ENCODE measurements at places on chromosomes 12 and 14. TPM values are rescaled to one million over a fixed set of nuclear protein-coding genes. Genes with fewer than 3 reads are reported as not detected.
A peak's percentile ranks its signal among the peaks of the same experiment; 100 is the strongest.

GRCh38 chr12:7035463-7035862, 17.2 kb upstream of the LPCAT3 start:
- no peak overlapping the region for H3K4me3 ChIP-seq
- DNase-seq = no peak
- no peaks in the 10 kb centered on the region for H3K27me3 ChIP-seq
- H3K4me1 ChIP-seq = no peaks in the 10 kb centered on the region
- no peak overlapping the region for H3K27ac ChIP-seq

DNA sequence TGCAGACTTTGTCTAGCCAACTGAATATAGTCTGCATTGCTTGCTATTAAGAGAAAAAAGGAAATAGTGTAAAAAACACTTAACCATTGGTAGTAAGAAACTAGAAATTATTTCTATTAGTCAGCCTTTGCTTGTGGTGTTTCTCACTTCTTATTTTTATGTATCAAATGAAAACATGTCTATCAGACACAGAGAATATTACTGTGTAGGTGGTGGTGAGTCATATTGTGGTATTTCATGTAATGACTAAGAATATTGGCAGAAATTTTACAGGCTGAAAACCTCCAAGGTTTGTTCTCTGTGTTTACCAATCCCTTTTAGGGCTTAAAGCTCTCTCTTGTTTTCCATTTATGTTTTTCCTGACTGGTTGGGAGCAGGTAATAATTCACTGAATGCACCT, 87.2 kb downstream of the DAAM1 start:
- DNase-seq = no peak
- H3K4me1 ChIP-seq = peaks cover 26% of the 10 kb centered on the region
- H3K27ac ChIP-seq = peak overlapping the region; percentile 69
- H3K27me3 ChIP-seq = no peaks in the 10 kb centered on the region
- no peaks in the 10 kb centered on the region for H3K36me3 ChIP-seq

DNA sequence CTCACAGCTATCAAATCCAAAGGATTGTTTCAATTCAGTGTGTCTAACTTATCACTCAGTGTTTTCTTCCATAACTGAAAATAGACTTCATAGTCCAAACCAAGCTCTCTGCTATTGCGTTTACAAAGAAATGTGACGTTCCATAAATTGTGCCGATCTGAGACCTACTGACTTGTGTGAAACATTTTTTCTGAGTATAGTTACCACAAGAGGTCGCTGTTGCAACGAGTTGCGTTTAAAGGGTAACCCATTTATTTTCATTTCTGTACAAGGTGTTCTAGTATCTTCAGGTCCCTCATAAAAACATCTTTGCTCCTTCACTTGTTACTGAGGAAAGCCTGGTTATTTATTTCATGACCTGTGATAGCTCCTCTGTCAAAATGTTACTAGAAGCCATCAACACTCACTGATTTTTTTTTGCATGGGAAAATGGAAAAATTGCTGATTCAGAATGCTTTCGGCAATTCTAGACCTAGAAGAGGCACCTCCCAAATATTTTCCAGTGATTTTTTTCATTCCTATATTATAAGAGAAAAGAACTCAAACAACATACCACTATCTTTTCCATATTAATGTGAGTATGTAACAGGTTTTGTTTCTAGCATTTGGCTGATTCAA, 60.9 kb upstream of the OR4E1 start:
- no peaks in the 10 kb centered on the region for H3K36me3 ChIP-seq
- H3K27me3 ChIP-seq = no peaks in the 10 kb centered on the region
- no peaks in the 10 kb centered on the region for H3K4me1 ChIP-seq
- no peak overlapping the region for H3K27ac ChIP-seq
- H3K4me3 ChIP-seq = no peak overlapping the region

DNA sequence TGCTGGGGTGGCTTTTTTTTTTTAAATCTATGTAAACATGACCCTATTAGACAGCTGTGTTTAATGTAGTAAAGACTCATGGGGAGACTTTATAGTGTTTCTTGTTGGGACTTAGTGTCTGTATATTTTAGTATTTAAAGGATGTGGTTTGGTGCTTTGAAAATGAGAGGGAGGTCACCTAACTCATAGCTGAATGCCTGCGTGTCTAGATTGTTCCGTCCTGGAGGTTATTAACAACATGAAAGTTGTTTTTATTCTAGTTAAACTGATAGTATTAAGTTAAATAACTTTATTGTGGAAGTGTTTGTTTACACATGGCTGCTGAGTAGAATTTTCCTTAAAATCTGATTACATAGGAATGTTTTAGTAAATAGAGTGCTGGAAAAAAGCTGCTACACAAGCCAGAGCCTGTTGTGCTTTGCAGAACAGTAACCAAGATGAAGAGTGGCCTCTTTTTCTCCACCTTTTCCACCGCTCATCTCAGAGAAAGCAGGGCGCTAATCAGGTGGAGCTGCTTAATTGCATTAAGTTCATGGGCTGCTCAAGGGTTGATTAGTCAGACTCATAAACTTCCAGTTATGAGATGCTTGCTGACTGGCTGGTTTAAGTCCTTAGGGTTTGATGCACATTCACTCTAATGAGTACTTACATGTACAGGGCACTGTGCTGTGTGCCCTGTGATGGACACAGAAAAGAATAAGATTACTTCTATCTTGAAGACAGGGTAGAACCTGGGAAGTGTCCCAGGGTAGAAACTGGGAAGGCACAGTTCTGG, 62.7 kb downstream of the FBXO34 start:
- no peaks in the 10 kb centered on the region for H3K27me3 ChIP-seq
- no peaks in the 10 kb centered on the region for H3K36me3 ChIP-seq
- H3K27ac ChIP-seq = peak overlapping the region; percentile 65
- no peak for DNase-seq
- H3K4me3 ChIP-seq = no peak overlapping the region

- H3K27me3 ChIP-seq = no peaks in the 10 kb centered on the region
- no peaks in the 10 kb centered on the region for H3K4me1 ChIP-seq
These were observed 720.5 kb downstream of the VRK1 start for GRCh38 chr14:97517566-97518234.

GRCh38 chr12:52205612-52206303, 13.9 kb upstream of the KRT80 start:
- H3K27ac ChIP-seq = no peak overlapping the region
- no peak for DNase-seq
- no peak overlapping the region for H3K4me3 ChIP-seq
- H3K4me1 ChIP-seq = peaks cover 15% of the 10 kb centered on the region
- H3K27me3 ChIP-seq = peaks cover 7% of the 10 kb centered on the region
- H3K36me3 ChIP-seq = no peaks in the 10 kb centered on the region

DNA sequence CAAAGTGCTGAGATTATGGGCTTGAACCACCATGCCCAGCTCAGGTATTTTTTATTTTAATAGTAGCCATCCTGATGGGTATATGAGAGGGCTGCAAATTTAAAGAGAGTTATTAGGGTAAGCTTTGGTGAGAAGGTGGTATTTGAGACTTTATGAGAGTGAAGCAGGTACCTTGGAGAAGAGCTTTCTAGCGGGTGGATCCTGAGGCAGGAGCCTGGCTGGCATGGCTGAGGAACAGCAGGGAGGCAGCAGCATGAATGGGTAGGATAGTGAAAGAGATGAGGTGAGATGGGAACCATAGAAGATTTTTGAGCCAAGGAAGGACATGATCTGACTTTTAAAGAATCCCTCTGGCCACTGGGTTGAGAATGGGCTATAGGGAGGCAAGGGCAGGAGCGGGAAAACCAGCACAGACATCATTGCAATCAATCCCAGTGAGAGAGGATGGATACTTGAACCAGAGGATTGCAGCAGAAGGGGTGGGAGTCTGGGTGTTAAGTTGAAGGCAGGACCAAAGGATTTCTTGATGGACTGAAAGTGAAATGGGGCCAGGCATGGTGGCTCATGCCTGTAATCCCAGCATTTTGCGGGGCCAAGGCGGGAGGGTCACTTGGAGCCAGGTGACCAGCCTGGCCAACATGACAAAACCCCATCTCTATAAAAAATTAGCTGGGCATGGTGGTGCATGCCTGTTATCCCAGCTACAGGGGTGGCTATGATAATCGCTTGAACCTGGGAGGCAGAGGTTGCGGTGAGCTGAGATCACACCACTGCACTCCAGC, 5.7 kb downstream of the SVOP start:
- H3K36me3 ChIP-seq = no peaks in the 10 kb centered on the region
- DNase-seq = no peak
- H3K4me1 ChIP-seq = no peaks in the 10 kb centered on the region
- H3K27ac ChIP-seq = no peak overlapping the region

GRCh38 chr12:90304231-90304630, 595.6 kb upstream of the ATP2B1 start:
- no peak for DNase-seq
- no peak overlapping the region for H3K27ac ChIP-seq
- H3K4me3 ChIP-seq = no peak overlapping the region
- H3K36me3 ChIP-seq = no peaks in the 10 kb centered on the region
- no peaks in the 10 kb centered on the region for H3K27me3 ChIP-seq
- H3K4me1 ChIP-seq = no peaks in the 10 kb centered on the region

DNA sequence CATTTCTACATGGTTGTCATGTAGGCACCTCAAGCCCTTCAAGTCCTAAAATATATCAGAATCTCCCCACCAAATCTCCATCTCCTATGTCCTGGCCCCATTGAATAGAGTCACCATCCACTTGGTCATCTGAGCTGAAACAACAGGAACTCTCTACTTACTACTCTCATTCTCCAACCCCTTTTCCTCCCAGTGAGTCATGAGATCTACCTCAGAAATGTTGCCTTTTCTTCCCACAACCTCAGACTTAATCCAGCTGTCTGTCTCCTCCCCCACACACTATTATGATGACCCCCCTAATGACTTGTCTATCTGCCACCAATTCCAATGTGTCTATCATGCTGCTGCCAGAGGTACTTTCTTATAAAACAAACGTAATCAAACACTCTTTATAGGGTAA, 72.3 kb upstream of the TMEM263 start:
- no peak overlapping the region for H3K4me3 ChIP-seq
- H3K36me3 ChIP-seq = peaks cover 76% of the 10 kb centered on the region
- DNase-seq = no peak
- H3K4me1 ChIP-seq = no peaks in the 10 kb centered on the region

GRCh38 chr14:74669846-74670245, 43.0 kb downstream of the AREL1 start:
- no peaks in the 10 kb centered on the region for H3K4me1 ChIP-seq
- DNase-seq = no peak
- peaks cover 5% of the 10 kb centered on the region for H3K36me3 ChIP-seq
- H3K4me3 ChIP-seq = no peak overlapping the region
- H3K27ac ChIP-seq = no peak overlapping the region

DNA sequence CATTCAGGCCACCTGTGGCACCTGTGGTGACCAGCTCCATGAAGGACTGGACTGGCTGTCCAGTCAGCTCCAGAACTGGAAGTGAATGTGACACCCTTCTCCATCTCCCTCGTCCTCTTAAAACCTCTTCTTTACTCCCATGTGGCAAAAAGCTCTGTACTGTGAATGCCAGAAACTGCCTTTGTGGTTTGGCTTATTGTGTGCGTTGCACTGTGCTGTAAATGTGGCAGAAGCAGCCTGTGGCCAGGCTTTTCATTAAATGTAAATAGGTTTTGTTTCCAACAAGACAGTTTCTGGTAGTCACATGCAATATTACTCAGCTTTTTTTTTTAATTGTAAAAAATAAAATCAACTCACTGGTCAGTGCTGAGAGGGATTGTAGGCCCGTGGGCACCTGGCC, 453.7 kb downstream of the ATP23 start:
- no peaks in the 10 kb centered on the region for H3K4me1 ChIP-seq
- H3K27ac ChIP-seq = no peak overlapping the region
- no peaks in the 10 kb centered on the region for H3K36me3 ChIP-seq
- H3K27me3 ChIP-seq = no peaks in the 10 kb centered on the region

GRCh38 chr14:66746316-66747006, 238.5 kb downstream of the GPHN start:
- no peaks in the 10 kb centered on the region for H3K36me3 ChIP-seq
- H3K4me3 ChIP-seq = no peak overlapping the region
- no peaks in the 10 kb centered on the region for H3K27me3 ChIP-seq
- DNase-seq = no peak

DNA sequence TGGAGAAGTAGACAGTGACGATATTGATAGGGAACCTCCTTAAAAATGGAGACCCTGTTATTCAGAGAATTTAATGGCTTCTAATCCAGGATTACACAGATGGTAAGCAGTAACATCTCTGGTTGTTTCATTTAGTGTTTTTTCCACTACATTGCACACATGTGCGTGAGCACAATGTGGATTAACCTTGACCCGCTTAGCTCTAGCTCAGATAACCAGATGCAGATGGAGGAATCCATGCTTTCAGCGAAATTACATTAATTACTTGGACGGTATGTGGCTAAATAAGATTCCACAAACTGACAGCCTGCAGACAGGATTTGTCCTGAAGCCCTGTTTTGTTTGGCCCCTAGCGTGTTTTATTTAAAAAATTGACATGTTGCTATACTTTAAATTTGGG, 378.4 kb downstream of the CCDC91 start:
- peaks cover 7% of the 10 kb centered on the region for H3K36me3 ChIP-seq
- H3K4me3 ChIP-seq = no peak overlapping the region
- H3K27ac ChIP-seq = no peak overlapping the region

DNA sequence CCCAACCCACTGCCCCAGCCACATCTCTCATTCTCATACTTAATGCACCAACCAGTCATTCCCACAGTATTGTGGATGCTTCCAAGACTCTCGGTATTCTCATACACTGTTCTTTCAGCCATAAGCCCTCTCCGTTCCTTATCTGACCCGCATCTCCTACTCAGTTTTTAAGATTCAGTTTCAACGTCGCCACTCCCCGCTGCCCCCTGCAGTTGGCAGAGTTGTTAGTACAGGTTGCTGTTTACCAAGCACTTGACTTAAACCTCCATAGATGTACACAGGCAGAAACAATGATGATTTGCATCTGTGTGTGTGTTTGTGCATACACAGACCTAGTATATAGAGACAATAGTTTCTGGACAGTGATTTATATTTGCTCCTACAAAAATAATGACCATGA, 40.2 kb downstream of the PAH start:
- peaks cover 23% of the 10 kb centered on the region for H3K4me1 ChIP-seq
- no peaks in the 10 kb centered on the region for H3K36me3 ChIP-seq
- no peak for DNase-seq
- H3K27ac ChIP-seq = no peak overlapping the region

DNA sequence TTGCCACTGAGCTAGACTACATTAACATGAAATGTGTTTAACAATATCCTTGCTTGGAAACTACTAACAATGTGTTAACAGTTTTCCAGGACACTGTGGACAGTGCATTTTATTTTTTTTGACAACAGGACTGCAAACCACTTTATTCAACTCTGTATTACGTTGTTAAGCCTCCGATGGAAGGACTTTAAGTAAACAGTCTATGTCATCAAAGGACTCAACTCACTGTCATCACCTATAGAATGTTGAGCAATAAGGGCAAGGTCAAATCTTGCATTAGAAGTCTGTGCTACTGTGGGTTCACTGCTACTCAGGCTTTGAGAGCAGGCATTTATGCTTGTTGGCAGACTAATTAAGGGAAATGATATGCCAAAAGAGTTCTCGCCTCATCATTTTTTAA, 483.7 kb downstream of the FLRT2 start:
- no peaks in the 10 kb centered on the region for H3K36me3 ChIP-seq
- no peak for DNase-seq

GRCh38 chr14:50225067-50225973, 6.1 kb downstream of the SOS2 start:
- H3K4me3 ChIP-seq = no peak overlapping the region
- H3K27ac ChIP-seq = peak overlapping the region; percentile 16
- peaks cover 5% of the 10 kb centered on the region for H3K4me1 ChIP-seq
- H3K36me3 ChIP-seq = no peaks in the 10 kb centered on the region
- peak; percentile 13 for DNase-seq

Gene PRB3
- not detected for total RNA-seq

Gene GPRC5A
- 12.3 TPM for total RNA-seq

Gene RIPK3
- 8.7 TPM for total RNA-seq

Gene DHRS4L2
- total RNA-seq = 15.3 TPM

Gene OR6J1
- not detected for total RNA-seq

Gene BRI3BP
- 5.4 TPM for total RNA-seq

Gene PZP
- total RNA-seq = 0.30 TPM

Gene B4GALNT1
- total RNA-seq = 14.5 TPM

Gene PELI2
- total RNA-seq = 36.3 TPM

Measured in tibial nerve (tissue), 4 donors.